Activated naive CD4-positive, alpha-beta T cell treated with Interleukin-2 at 50 U/mL for 16 hours (primary cell): ENCODE measurements at places on chromosomes 7 and 10.

DNA sequence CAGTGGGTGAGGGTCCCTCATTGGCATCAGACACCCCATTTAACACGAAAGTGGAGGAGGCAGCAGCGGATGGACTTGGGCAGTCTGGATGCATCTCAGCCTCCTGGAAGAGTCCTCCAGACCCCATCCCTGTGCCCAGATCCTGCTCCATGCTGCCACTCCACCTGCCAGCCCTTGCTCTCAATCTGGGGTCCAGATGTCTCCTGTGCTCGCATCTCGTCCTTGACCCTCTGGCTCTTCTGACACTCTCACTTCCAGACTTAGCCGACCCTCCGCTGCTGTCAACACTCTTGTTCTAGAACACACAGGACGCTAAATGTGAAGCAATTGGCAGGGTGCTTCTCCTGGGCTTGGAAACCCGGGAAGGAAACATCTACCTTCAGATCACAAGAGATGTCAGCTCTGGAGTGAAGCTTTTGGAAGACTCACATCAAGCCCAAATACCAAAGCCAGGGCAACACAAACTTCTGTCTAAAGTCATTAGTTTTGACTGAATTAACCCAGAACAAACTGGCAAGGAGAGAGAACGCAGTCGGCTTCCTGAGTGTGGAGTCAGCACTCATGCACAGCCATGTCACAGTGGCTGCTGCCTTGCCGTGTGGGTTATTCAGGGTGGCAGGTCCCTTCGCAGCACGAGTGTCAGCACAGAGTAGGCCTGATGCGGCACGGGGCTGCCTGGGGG lies 379.1 kb downstream of the TCERG1L start:
- no peak for DNase-seq

DNA sequence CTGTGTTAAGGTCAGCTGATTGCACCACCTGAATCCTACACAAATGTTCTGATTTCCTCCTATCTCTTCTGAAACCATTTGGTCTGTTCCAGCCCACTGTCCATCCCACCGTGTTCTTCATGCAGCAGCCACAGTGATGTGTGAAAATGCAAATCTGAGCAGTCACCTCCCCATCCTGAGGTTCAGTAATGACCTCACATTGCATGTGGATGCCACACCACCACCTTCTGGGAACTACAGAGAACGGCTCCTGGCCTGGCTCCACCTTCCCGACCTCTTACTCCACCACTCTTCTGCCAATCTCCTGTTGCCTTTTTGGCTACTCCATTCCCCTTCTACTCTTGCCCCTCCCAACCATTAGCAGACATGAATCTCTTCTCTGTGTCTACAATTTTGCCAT lies 244.4 kb downstream of the TNS3 start:
- DNase-seq = no peak

DNA sequence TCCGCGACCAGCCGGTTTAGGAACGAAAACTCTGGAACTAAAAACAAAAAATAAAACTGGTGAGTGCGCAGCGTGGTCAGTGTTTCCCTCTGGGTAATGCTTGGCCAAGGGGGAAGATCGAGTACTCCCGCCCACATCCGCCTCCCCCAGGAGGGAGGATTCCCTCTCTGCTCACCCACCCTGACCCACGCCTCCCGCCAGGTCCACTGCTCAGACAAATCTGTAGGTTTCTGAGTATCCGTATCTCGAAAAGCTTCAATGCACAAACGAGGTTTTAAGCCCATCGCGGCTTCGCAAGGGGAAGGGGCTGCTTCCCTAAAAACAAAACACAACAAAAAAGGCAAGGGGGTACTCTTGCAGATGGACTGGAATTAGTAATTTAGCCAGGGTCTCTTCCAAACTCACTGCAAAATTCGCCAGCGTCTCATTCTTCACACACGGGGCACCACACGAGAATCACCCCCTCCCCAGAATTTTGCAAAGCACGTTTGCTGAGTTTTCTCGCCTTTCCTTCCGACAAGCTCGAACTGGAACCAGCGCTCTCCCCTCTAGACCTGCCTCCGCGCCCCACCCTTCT lies 75.2 kb downstream of the INSIG1 start:
- DNase-seq = no peak

- DNase-seq = no peak
Measured at GRCh38 chr7:133053321-133053891, 28.5 kb downstream of the CHCHD3 start.

GRCh38 chr10:110733218-110733952 lies 89.2 kb downstream of the RBM20 start:
- no peak for DNase-seq

GRCh38 chr10:102300278-102300843 lies 55.0 kb downstream of the GBF1 start:
- DNase-seq = no peak

GRCh38 chr7:127884066-127884559 lies 147.1 kb downstream of the LRRC4 start:
- no peak for DNase-seq

DNA sequence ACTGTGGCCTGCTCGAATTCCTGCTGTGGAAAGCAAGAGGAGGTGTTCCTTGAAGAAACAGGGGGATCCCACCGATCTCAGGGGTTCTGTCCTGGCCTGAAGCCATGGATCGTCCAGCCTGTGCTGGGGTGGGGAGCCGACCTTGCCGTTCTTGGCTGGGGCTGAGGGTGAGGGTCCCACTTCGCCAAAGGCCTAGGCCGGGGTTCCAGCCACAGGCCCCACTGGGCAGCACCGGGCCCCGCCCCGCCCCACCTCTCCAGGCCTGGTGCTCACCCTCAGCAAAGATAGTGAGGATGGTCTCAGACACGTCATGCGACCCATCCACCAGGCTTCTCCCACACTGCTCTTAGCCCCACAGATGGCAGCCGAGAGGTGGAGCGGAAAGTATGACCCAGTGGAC lies 51.4 kb upstream of the ZNF716 start:
- no peak for DNase-seq

DNA sequence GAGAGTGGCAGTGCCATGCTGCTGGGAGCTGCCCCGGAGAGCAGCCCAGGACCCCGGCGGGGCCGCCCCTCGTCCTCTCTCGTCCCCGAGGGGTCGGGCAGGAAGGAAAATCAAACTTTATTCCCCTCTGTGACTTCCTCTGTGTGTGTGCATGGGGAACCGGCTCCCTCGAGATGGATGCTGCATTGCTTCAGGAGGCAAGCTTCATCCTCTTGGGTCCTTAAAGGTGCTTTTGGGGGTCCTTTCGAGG lies 726 bp downstream of the MCU start:
- DNase-seq = no peak

GRCh38 chr7:46454816-46455215 lies 533.7 kb upstream of the IGFBP3 start:
- no peak for DNase-seq

DNA sequence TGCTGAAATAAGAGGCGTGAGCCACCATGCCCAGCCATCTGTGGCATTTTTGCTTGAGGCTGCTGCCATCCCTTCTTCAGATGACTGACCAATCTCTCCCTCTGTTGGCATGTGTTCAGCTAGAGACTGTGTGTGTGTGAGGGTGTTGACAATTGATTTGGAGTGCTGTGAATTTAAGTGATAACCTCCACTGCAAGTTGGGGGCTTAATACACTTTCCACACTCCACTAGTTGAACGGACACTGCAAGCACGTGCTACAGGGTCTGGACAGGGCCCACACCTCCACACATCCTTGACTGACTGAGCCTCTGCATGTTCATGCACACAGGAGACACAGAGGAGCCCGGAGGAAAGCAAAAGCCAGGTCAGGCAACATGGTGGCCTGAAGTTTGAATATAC lies 51.3 kb downstream of the BRAF start:
- no peak for DNase-seq

DNA sequence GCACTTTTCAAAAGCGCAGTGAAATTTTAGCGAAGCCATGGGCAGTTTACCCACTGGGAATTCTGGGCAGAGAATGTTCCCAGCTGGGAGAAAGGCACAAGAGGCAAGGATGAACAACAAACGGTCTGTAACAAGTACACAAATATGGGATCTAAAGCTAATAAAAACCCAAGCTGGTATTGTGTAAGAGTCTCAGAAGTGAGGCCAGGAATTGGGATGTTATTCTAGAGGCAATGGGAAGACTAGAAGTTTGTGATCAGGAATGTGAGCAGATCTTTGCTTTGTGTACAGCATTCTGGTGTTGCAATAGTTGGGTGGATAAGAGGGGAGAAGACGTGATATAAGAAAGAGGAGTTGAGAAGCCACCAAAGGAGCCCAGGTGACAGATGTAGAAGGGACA lies 15.0 kb downstream of the FZD9 start:
- no peak for DNase-seq

- DNase-seq = no peak
Measured at GRCh38 chr7:102836191-102836919, 76.4 kb upstream of the LRRC17 start.

DNA sequence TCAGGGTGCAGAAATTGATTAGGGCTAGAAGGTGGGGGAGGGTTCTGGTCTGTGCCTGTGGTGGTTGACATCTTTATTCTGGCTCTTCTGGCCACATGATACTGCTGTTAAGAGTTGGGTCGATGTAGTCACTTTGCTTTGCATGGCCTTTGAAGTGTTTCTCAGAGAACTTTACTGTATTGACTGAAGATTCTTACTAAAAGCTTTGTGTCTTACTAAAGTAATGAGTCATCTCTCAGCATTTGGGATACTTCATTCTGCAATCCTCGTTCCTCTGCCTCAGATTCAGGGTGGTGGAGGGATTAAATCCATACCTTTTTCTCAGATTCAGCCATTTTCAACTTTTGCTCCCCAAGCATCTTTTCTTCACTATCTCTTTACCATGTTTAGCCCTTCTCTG lies 38.6 kb downstream of the STEAP4 start:
- DNase-seq = no peak

DNA sequence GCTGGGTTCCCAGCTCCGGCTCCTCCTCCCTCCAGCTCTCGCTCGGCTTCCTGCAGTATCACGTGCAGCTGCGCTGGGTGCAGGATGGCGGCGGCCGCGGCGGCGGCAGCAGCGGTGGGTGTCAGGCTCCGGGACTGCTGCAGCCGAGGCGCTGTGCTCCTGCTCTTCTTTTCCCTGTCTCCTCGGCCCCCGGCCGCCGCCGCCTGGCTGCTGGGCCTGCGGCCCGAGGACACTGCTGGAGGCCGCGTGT lies at the start of gene CNNM1:
Gene CNNM1, plus strand, starts transcription at position 53 of the 250 bp plus-strand sequence. Its CDS starts 32 bp downstream, at position 85.
- DNase-seq = peak; percentile 9

DNA sequence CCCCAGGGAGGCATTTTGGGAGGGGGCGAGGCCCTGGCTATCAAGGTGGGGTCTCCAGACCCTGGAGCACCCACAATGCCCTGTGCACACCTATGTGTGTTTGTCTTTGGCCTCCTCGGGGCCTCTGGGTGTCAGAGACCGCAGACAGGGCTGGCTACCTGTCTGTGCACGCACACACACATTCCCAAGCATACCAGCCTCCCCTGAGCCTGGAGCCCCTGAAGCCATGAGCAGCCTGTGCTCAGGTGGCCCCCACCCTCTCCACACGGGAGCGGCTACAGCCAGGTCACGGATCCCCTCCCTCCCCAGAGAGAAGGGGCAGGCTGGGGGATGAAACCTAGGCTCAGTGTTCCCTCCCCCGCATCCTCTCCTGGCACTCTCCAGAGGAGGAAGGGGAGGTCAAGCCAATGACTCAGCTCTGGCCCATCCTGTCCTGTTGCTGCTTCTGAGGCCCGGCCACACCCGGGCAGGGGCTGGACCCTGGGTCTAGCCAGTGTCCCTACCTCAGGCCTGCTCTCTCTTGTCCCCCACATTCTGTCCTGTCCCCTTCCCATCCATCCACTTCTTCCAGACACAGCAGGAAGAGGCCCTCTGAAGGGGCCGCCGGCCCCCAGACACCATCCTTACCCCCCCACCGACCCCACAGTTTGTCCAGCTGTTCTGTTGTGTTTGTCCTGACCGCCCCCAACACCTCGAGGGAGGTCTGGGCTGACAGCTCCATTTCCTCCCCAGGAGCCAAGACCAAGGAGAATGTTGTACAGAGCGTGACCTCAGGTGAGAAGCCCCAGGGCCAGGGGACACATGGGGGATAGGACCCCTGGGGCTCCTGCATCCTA lies 720 bp downstream of the SNCG start:
- DNase-seq = no peak

DNA sequence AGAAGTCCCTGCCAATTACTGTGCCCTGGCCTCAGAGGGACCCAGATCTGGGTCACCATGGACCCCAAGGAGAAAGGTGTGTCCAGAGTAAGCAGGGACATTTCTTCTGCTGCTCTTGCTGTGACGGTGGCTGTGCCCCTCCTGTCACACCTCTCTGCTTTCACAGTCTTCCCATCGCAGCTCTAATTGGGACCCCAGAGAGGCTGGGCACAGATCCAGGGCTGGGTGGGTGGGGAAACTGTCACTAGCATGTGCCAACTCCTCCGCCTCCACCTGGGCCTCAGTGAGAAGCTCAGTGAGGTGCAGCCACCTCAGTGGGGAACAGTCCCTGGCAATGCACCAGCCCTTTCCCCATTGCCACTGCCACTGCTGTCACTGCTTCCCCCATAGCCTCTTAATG lies 37.3 kb upstream of the ADCYAP1R1 start:
- DNase-seq = no peak

DNA sequence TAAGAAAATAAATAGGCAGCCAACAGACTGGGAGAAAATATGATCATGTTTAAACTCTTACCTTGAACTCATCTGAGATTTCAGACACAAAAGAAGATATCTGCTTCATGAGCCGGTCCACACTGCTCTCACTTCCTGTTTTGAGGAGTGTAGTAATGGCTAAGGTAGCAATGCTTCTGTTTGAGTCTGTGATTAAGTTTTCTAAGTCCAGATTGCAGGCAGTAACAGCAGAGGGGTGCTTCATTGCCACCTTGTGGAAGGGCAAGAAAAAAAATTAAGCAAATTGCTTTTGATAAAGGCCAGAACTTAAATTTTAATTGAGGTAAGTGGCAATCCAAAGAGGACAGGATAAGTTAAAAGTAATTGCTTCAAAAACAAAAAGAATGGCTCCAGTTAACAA lies 69.1 kb downstream of the MEST start:
- DNase-seq = no peak

- DNase-seq = peak; percentile 85
Measured at GRCh38 chr7:1176891-1177373, 16.9 kb upstream of the ZFAND2A start.

GRCh38 chr10:111716032-111716431 lies 467.5 kb downstream of the GPAM start:
- no peak for DNase-seq

DNA sequence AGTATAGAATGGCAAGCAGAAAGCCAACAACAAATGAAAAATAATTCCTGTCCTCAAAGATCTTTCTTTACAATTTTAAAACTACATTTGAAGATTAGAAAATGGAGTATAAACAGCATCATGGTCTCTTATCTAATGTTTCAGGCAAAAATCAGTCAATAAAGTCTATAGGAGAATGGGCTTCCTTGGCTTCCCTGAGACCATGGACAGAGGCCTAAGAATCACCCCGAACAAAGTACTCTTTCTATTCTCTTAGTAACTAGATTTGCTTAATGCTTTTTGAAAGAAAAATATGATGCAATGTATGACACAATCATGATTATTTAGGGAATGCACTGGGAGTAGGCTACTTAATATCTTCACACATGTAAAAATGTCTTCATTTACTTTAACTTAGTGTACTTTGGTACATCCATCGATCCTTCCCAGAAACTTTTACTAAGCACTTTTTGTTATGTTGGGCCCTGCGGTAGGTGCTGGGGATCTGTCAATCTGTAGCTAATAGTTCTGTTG lies 17.3 kb downstream of the GRM3 start:
- no peak for DNase-seq

GRCh38 chr7:5443678-5444077 lies 20.0 kb upstream of the TNRC18 start:
- no peak for DNase-seq
